ENCODE measurements at places on chromosomes 3 and 15.

DNA sequence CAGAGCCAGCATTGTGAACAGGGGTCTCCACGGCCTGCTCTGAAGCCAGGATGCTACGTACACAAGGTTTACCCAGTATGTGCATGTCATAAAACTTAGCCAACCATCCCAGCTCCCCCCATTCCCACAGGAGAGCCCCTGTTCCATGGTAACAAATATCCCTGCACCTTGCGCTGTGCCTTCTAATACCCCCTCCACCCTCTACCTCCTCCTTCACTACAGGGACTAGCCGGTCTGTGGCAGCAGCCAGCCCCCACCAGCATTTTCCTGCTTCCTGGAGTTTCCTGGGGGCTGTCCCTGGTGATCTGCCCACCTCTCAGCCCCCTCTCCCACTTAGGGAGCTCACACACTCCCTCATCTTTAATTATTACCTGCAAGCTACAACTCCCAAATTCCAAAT lies 20.4 kb downstream of the ACSBG1 start:
- no peak for DNase-seq

GRCh38 chr15:67065531-67066005 lies at the start of gene SMAD3:
Gene SMAD3 (plus strand): TSS chr15:67065602. CDS start chr15:67066155, 553 bp downstream.
- DNase-seq, result no peak

GRCh38 chr15:75123395-75123794 lies 78.3 kb upstream of the C15orf39 start:
- no peak for DNase-seq

DNA sequence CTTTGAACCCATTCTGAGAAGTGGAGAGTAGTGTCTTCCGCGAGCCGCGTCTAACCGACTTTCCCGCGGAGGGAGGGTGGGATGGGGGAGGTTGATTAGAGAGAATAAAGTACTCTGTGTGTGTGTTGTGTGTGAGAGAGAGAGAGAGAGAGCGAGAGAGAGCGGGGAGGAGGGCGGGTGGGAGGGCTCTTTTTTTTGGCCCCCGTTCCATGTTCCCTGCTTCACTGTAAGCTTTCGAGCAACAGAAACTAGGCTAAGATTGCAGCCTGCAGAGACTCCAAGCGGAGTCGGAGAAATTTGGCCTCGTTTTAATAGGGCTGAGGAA lies 1.6 kb upstream of the MEIS2 start:
- DNase-seq, result no peak

DNA sequence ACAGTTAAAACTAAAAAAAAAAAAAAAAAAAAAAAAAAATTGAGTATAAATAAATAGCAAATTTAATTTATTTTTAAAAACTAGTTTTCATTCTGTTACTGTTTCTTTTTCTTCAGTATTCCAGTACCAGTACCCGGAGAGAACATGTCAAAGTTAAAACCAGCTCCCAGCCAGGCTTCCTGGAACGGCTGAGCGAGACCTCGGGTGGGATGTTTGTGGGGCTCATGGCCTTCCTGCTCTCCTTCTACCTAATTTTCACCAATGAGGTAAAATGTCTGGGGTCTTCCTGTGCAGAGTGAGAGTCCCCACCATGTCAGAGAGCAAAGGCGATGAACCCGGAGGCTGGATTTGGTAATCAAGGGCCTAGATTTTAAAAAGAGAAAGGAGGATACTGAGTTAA lies 4.4 kb downstream of the TMEM43 start:
- DNase-seq, result no peak

- no peak for DNase-seq
Measured at GRCh38 chr3:115576325-115576875, 46.9 kb upstream of the GAP43 start.

DNA sequence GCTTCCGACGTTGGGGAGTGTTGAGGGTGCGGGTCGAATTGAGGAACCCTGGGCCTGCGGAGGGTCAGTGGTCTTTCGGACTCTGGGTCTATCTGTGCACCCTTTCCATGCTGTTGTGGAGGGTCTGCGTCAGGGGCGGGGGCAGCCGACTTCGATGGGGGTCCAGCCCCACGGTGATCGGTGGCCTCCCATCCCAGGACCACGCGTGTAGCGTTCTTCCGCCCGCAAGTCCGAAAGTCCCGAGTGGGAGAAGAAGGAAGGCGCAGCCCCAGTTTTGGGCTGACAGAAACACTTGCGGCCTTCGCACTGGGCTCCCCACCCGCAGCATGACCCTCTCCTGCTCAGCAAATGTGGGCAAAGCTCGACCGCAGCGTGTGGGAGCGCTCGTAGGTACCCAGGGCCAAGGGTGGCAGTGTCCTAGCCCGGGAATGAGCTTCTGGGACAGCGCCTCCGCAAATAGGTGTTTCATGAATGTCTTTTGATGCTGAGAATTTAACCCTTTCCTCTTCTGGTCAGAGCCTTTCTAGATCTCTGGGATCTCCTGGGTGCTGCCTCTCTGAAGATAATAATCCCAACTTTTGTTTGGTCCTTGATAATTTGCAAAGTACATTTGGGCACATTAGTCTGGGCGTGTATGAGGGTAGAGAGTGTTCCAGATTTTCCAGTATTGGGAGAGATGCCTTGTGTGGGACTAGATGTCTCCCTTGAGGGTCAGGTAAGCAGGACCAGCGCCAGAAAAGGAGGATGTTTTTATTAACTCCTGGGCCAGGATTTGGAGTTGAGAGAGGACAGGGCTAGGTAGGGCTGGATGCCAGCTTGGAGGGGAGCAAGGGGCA lies 2.3 kb upstream of the DLL4 start:
- no peak for DNase-seq

DNA sequence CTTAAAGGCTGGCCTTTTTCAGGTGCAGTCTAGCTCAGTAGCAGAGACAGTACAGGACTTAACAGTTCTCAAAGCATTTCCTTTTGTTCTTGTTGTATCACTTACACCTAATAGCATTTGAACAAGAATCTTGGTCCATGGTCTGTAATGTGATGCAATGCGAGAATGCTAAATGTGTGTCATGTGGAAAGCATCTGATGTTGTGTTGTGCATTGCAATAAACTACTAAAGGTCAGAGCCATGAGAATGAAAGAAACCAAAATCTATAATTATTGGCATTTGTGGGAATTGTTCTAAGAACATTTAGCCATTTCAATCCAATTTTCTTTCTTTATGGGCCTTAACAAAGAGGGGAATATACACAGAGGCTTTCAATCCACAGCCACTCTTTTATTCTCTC lies 324.5 kb upstream of the ROBO2 start:
- no peak for DNase-seq

GRCh38 chr15:86572368-86572841 lies 492.7 kb downstream of the AGBL1 start:
- no peak for DNase-seq

DNA sequence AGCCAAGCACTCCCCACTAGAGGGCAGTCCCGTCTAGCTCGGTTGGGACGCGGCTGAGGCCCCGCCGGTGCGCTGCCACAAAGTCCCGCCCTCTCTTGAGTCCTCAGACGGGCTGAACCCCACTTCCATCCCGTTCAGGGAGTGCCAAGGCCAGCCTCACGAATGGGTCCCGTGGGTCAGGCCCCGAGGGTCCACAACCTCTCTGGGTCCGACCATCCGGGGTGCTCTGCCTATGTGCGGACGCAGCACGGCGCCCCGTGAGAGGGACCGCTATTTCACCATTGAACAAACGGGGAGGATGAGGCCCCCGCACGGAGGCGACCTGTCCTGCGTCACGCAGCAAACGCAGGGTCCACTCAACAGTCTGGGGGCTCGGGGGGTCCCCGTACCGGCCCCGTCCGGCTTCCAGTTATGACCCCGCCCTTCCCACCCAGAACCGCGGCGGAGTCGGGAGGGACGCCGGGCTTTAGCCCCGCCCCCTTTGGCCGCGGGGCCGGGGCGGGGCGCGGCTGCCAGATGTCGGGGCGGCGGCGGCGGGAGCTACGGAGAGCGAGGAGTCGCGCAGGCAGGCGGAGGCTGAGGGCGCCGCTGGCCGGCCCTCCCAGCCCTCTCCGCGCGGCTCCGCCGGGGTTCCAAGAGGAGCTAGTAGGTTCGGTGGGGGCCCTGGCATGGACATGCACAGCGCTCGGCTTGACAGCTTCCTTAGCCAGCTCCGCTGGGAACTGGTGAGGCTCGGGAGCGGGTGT lies at the start of gene INKA1:
INKA1 (plus strand) TSS at position 543 of the 746 bp plus-strand sequence; CDS start at position 675, 132 bp downstream.
- DNase-seq, result peak; percentile 22

- no peak for DNase-seq
Measured at GRCh38 chr3:71350998-71351397, 232.5 kb downstream of the FOXP1 start.

GRCh38 chr3:16838561-16838960 lies 46.2 kb upstream of the PLCL2 start:
- no peak for DNase-seq

DNA sequence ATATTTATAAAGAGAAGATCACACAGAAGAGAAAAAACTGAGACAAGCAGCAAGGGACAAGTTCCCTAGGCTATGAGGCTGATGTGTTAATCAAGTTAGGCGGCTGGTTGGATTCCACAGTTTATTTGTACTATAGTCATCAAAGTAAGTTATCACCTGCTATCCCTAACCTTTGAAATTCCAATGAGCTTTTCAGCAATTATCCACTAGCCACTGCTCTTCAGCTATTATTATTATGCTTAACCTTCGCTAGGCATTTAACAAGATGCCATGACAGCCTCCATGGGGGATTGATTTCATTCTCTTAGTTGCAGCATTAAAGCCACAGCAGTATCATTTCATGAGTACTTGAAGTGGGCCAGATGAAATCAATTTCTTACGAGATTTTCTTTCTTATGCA lies 699.5 kb upstream of the NAALADL2 start:
- DNase-seq, result no peak

GRCh38 chr3:8298021-8298954 lies 203.3 kb upstream of the LMCD1 start:
- no peak for DNase-seq

DNA sequence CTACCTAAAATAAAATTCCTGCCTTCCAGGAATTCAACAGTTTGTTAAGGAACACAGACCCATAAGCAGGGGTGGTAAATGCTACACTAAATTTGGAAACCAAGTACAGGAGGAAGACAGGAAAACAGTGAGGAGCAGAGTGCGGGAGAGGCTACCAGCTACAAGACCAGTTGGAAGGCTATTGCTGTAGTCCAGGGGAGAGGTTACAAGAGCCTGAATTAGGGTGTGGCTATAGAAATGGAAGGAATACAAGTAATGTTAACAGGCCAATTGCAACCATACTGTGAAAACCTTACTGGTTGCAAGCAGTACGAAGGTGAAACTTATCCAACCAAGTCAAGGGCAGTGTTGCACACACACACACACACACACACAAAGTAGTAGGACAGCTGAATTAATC lies 880 bp upstream of the ARMC8 start:
- no peak for DNase-seq

DNA sequence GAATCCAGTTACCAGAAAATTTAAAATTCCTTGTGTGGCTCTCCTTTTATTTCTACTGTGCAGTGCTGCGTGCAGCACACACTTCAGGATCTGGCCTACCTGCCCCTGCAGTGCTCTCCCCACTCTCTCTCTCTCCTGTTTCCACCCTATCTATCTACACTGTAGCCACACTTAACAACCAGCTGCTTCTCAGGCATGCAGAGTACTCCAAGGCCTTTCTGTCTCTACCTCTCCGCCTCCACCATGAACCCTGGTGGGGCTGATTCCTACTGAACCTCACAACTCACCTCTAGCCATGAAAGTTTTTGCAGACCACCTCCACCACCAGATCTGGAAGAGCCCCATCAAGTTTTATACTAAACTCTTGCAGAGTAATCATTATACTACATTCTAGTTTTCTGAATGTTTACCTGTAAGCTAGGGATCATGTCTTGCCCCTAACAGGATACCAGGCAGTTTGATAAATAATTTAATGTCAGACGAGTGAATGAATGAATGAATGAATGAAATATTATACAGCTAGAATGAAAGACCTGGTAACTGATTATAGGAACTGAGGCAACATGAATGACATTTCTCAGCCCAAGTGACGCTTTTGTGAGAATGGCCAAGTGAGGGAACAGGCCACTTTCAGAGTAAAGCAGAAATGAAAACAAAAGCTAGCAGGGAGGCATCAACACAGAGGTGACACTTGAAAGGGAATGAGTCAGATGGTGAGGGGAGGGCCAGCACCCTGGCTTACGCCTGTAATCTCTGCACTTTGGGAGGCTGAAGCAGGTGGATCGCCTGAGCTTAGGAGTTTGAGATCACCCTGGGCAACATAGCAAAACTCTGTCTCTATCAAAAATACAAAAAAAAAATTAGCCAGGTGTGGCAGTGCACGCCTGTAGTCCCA lies 363.5 kb downstream of the FOXP1 start:
- no peak for DNase-seq
